GF-D8 (cell line): ENCODE measurements at places on chromosomes 5 and 9.
A peak's percentile ranks its signal among the peaks of the same experiment; 100 is the strongest.

GRCh38 chr5:134549714-134550113 is 24.2 kb downstream of the JADE2 start:
- no peak for DNase-seq

DNA sequence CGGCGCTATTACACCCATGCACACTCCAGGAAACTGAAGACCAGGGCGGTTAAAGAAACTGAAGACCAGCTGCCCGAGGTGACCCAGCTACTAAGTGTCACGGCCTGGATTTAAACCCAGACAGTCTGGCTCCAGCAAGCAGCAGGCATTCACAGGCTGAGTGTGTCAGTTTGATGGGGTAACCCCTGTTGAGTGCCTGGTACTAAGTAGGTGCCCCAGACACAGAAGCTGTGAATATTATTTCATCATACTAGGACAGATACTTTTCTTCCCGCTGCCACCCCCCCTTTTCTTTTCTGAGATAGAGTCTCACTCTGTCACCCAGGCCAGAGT is 7.3 kb downstream of the ENG start:
- DNase-seq: peak; percentile 74

GRCh38 chr5:42419294-42419693 is 3.9 kb upstream of the GHR start:
- no peak for DNase-seq

- DNase-seq: no peak
Measured at GRCh38 chr5:17203329-17204132, 13.9 kb upstream of the BASP1 start.

DNA sequence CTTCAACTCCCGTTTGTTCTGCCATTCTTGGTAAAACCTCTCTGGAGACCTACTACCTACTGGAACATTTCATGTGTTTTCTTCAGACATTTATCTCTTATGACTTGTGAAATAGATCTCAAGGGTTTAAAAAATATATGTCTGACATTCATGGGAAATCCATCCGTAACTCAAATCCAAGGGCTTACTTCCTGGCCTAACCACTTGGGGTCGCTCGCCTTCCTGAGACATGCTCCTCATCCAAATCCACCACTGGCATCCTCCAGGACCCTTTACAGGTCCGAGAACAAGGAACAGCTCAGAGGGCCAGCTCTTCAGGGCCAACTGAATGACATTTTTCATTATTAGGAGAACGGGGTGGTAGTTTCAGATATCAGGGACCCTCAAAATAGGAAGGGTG is 235.1 kb upstream of the TUT7 start:
- DNase-seq: no peak

DNA sequence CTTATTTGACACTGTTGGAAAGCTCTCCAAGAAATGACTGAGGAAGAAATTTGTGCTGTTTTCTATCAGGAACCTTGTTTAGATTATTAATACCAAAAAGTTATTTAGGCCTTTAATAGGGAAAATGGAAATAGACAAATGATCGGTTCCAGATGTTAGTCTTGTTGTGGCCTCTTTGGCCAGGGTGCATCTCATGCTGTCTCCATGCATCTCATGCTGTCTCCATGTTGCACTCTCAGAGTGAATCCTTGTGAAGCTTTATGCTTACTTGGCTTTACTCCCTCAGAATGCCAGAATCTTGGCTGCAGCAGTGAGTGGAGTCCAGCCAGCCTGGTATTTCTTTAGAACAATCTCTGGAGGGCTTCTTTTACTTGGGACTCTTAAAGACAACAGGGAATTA is 185.5 kb downstream of the ARHGAP26 start:
- no peak for DNase-seq
